ENCODE measurements at places on chromosomes 6 and 20. TPM values are rescaled to one million over a fixed set of nuclear protein-coding genes. Genes with fewer than 3 reads are reported as not detected.

Gene PHACTR3
- polyA plus RNA-seq = not detected

Gene OR12D3
- polyA plus RNA-seq = not detected

Gene HRH3
- not detected for polyA plus RNA-seq

Gene DDX43
- polyA plus RNA-seq = 0.41 TPM

Gene BPIFB4
- not detected for polyA plus RNA-seq

Gene SUPT3H
- 7.2 TPM for polyA plus RNA-seq

Gene TCP1
- 69.6 TPM for polyA plus RNA-seq

Gene CFB
- polyA plus RNA-seq = 0.68 TPM

Gene ATP6V1G2
- 0.69 TPM for polyA plus RNA-seq

Gene NKX2-4
- not detected for polyA plus RNA-seq

Gene KCNB1
- polyA plus RNA-seq = not detected

Gene EYS
- polyA plus RNA-seq = 0.06 TPM

Measured in naive B cell (primary cell).